ENCODE measurements at places on chromosomes 1 and 21.
A peak's percentile ranks its signal among the peaks of the same experiment; 100 is the strongest.

- no peak for DNase-seq
Observed at GRCh38 chr1:42646056-42646455, 12.2 kb upstream of the PPIH start.

- no peak for DNase-seq
Observed at GRCh38 chr1:33143176-33143575, 38.7 kb downstream of the TRIM62 start.

DNA sequence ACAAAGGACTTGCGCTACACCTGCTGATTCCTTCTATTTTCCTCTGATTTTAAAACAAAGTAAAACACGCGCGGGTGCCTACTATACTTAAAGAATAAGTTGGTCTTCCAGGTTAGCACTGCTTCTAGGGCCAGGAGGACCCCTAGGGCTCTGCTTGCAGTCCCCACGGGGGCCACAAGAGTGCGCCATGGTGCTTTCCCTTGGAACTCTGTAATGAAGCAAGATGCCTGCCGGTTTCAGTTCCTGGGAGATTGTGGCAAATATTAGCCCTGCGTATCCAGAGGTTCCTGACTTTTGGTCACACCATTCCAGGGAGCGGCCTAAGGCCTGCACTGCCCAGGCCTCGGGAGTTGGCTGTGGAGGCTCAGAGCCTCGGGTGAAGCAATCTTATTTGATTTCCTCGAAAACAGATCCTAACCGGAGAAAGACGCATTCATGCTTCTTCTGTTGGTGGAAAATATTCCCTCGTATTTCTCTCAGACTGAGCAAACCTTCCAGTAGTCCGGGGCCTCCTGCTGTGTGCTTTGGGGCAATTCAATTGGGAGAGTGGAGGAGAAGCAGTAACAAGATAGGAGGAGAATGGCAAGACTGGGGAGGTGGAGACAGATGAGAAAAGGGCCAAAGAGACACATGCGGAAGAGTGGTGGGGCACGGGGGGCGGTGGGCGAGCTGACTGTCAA is 25.3 kb downstream of the ADAM30 start:
- DNase-seq = peak; percentile 65

DNA sequence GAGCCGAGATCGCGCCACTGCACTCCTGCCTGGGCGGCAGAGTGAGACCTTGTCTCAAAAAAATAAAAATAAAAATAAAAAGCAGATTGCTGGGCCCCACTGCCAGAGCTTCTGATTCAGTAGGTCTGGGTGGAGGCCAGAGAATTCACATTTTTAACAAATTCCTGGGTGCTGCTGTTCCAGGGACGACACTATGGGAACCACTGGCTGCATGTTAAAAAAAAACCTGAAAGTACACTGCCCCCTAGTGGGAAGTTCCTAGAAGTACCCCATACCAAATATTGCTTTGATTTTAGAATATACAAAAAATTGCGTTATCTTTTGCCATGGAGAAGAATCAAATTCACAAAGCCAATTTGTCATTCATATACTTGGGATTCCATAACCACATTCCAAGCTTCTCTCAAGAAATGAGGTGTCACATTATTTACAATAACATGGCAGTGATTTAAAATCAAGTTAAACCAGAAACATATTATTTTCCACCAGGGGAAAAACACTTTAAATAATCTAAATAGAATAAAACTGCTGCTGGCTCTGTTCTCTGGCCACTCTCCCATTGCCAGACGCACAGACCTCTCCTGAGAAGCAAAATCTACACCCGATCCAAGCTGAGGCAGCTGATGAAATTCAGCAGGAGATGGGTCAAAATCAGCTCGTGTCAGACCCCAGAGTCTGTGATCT is 27.4 kb downstream of the SYF2 start:
- no peak for DNase-seq

DNA sequence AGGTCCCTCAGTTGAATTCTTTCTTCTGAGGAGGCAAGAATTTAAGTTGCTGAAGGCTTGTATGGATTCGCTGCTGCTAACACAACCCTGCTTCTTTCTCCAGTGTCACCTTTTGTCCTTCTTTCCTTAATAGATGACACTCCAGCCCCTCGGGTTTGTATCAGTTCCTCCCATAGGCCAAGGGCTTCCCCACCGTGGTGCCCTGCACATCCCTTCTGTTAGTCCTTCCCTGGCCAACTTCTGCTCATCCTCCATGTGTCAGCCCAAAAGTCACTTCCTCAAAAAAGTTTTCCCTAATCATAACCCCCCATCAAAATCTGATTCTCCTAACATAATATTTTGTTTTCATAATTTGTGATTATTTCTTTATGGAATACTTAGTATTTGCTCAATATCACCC is 190.4 kb downstream of the RHOU start:
- DNase-seq = no peak

- peak; percentile 83 for DNase-seq
Observed at GRCh38 chr1:156709757-156710489, 4.5 kb upstream of the CRABP2 start.

GRCh38 chr1:7468248-7468647 is 302.8 kb upstream of the VAMP3 start:
- DNase-seq = no peak

- DNase-seq = no peak
Observed at GRCh38 chr1:67226688-67227087, 60.4 kb downstream of the IL23R start.

GRCh38 chr21:36385233-36386030 is at the start of gene CHAF1B:
Gene CHAF1B, plus strand, starts transcription at chr21:36385392. Its CDS starts 745 bp downstream, at chr21:36386137.
- peak; percentile 68 for DNase-seq

- no peak for DNase-seq
Observed at GRCh38 chr1:147053269-147053668, 115.1 kb downstream of the NBPF12 start.

GRCh38 chr1:171664976-171665375 is 12.5 kb upstream of the MYOC start:
- DNase-seq = no peak

DNA sequence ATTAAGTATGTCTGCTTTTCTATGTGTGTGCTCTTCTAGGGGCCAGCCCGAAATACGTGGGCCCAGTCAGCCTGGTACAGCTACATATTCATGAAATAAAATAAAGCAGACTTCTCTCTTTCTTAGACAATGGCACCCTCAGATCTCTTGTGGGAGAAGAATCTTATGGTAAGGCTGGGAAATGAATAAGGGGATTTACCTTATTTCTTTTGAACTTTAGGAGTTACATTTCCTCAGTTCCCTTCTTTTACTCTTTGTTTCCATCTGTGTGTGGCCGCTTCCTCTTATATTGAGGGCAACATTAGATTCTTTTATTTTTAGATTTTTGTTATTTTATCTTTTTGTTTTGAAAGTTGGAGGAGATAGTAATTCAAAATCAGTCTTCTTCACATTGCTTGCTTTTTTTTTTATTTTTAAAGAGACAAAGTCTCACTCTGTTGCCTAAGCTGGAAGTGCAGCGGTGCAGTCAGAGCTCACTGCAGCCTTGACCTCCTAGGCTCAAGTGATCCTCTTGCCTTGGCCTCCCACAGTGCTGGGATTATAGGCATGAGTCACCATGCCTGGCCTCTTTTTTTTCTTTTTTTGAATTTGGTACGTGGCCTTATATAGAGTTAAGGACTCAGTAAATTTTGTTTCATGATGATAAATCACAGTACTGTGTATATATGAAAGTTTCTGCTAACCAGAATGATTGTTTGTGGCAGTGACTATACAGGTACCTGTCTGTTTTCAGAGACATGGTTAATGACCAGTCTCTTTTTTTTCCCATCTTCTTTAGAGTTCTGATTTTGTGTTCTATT is 9.1 kb downstream of the LAMC1 start:
- no peak for DNase-seq

DNA sequence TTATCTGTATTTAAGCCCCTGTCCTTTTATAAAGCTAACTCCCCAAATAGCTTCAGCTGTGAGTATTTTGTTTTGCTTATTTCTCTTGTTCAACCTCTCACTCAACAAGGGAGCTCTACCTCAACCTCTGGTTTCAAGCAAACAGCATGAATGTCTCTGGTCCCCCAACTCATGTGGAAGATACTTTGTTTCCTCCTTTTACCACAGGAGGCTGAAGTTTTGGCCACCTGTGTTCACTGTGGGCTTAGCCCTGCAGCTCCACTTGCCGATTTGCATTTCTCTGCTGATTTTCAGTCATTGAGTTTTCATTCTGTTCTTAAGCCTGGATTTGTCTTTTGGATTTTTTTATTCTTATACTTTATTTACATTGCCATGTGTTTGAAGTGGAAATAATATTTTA is 613.1 kb downstream of the USP25 start:
- DNase-seq = no peak

GRCh38 chr1:41662061-41662764 is 177.7 kb upstream of the EDN2 start:
- DNase-seq = peak; percentile 73

DNA sequence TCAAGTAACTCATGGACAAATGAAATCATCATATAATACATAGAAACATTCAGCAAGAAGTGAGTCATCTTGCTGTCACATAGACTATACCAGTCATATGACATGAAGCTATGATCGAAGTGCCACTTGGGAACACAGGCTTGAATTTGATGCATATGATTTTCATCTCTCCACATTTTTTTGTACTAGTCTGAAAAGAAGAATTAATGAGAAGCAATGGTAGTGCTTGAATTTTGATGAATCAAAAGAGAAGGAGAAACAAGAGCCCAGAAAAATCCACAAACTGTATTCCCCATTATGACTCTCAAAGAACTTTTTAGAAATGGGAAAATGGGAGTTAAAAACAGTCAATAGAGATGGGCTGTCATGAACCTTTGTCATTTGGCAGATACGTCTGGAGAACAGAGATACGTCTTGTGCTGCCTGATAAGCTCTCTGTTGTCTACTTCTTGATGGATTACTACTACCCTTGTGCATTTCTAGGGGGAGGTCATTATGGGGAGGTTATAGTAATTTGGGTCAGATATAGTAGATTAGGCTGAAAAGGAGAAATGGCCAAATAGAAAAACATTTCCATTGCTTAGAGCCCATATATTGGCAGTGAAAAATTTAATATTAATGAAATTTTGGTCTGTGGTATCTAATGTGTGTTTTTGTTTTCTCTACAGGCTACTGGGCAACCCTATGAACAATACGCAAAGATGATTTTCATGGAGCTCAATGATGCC is 8.0 kb upstream of the LEPR start:
- DNase-seq = no peak

DNA sequence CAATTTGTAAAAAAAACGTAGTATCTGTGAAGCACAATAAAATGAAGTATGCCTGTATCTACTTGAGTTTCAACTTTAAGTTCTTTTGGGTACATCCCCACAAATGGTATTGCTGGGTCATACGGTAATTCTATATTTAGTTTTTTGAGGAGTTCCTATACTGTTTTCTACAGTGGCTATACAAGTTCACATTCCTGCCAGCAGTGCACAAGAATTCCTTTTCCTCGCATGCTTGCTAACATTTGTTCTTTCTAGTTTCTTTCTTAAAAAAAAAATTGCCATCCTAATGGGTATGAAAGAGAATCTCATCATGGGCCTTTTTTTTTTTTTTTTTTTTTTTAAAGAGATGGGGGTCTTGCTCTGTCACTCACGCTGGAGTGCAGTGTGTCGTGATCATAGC is 41.9 kb downstream of the UCK2 start:
- no peak for DNase-seq

DNA sequence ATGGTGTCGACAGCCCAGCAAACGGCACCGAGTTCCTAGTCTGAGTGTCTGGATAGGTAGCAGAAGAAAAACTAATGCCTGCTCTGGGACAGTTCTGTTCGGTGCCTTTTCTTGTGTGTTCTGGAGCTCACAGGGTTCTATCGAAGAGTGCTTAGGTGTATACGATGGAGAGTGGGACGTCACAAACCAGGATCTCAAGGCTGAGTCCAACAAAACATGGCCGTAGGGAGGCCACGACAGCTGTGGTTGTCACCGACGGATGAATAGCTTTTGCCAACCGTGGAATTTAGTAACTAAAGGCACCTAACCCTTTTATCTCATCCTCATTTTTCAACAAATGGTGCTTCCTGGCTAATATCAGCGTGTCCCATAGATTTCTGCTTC is 635 bp upstream of the SYNJ1 start:
- no peak for DNase-seq

DNA sequence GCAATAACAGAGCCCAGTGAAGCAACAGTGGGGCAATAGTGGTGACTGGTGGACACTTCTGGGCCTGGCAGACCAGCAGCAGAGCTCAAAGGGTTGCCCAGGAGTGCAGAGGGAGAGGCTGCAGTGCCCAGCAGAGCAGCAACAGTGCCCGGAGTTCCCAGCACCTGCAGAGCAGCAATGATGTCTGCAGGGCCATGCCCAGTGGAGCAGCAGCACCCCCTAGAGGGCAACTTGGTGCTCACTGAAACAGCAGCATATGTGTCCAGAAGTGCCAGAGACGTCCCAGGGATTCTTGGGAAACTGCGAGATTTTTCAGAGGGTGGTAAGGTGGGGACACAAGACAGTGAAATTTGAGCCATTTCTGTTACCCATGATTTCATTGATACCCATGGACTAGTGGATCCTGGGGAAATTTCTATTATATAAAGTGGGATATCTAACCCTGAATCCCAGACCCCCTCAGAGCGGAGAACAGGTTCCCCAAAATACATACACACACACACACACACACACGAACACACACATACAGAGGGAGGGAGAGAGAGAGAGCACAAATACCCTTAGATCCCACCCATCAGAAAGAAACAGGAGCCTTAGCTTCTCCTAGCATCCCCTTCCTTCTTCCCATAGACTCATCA is 156.9 kb upstream of the GJB5 start:
- DNase-seq = peak; percentile 62

GRCh38 chr1:62294261-62294660 is 25.0 kb downstream of the KANK4 start:
- no peak for DNase-seq

- no peak for DNase-seq
Observed at GRCh38 chr1:19342062-19342750, 30.1 kb downstream of the SLC66A1 start.

DNA sequence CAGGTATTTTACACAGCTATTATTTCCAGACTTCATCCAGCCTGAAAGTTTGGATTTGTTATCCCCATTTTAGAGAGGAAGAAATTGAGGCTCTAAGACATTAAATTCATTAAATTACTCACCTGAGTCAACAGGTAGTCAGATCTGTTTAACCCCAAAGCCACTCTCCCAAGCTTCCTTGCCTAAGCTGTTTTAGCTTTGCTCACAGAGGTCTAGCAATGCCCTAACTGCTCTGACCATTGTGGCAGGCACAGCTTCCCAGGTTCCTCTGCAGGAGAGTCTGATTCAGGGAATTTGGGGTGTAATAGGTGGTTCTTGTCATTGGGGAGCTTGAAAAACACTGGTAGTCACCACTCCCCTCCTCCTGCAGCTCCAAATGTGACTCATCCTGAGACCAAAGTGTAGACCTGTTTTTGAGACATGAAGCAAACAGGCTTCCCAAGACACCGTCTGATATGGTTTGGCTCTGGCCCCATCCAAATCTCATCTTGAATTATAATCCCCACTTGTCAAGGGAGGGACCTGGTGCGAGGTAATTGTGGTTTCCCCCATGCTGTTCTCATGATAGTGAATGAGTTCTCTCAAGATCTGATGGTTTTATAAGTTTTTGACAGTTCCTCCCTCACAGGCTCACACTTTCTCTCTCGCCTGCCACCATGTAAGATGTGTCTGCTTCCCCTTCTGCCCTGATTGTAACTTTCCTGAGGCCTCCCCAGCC is 142.8 kb upstream of the DNAH14 start:
- DNase-seq = no peak

- no peak for DNase-seq
Observed at GRCh38 chr1:24743404-24744211, 1.6 kb upstream of the CLIC4 start.

Measured in ureter (tissue), 1 donor.